ENCODE measurements at places on chromosomes 3 and 15.

DNA sequence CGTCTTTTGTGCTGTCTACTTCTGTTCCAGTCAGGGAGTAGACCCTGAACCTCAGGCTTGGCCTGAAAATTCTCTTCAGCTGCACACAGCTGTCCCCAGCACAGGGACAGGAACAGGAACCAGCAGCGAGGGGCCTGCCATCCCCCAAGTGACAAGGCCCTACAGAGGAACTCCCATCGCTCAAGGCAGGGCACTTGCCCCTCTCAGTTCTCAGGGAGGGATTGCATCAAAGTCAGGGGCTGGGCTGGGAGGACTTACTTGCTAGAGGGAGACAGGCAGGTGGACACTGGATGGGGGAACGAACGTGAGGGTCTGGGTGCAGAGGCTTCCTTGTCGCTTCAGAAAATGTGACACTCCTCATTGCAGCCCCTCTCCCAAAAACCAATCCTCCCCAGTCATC lies 163.6 kb downstream of the CHSY1 start:
- DNase-seq = no peak

- no peak for DNase-seq
Observed at GRCh38 chr3:12964711-12965612, 108.3 kb downstream of the IQSEC1 start.

GRCh38 chr3:11379824-11380701 lies 107.9 kb downstream of the ATG7 start:
- DNase-seq = no peak

DNA sequence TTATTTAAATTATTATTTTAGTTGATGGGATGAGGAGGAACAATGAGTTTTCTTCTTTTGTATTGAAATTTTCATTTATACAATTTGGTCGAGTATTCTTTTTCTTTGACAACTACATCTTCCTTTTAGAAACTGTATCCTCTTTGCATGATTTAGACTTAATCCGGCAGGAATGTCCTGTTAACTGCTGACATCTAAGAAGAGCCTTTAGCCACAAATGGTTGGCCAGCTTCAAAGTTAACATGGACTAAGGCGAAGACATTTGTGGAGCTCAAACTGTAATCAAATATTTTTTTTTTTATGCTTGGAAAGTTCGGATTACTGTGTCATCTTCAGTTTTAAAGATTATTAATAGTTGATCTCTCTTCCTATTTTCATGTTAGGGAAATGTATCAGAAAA lies 43.2 kb downstream of the RIOX2 start:
- no peak for DNase-seq

DNA sequence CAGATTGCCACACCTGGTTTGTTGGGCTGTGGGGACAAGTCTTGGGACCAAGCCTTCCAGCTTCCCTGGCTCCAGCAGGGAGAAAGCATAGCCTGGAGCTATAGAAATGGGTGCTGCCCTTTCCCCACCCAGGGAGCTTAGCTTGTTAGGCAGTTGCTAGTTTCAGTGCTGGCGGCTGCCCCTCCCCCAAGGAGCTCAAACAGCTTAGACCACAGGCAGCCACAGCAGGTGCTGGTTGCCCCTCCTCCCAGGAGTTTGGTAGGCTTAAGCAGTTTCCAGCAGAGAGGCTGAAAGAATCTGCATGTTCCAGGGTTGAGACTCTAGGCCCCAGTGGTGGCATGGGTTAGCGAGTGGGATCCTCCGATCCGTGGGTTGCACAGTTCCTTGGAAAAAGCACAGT lies 889.7 kb downstream of the IGSF11 start:
- DNase-seq = no peak

DNA sequence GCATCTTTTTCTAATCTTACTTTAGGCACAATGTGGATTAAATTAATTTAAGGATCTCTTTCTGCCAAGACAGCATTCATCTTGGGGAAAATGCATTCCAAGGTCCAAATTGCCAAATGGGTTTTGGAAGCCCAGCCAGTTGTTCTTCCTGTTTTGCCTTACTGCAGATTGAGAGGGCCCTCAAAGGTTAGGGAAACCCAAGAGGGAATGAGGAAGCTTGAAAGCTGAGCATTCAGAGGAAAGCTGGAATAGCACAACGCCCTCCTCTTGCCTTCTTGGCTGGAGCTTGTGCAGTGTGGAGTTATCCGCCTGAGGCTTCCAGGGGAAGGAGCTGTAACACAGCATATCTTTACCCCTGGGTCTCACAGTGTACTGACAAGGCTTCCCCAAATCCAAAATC lies 18.2 kb upstream of the SACM1L start:
- DNase-seq = no peak

DNA sequence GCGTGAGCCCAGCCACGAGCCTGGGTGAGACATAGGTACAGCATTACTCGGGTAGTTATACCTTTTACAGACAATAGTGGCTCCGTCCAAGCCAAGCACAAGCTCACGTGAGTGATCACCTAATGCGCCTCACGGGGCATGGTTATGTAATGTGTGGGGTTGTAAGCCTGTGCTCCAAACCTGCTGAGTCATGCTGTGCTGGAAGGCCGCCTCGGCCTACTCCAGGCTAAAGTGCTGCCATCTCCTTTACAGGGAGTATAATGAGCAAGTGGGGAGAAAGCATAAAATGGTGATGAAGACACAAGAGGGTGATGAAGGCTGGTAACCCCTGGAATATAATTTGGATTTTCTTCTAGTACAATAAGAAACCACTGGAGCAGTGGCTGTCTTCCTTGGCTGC lies 175.8 kb upstream of the STT3B start:
- DNase-seq = no peak

GRCh38 chr3:124256599-124256998 lies 264.7 kb upstream of the ROPN1 start:
- no peak for DNase-seq

DNA sequence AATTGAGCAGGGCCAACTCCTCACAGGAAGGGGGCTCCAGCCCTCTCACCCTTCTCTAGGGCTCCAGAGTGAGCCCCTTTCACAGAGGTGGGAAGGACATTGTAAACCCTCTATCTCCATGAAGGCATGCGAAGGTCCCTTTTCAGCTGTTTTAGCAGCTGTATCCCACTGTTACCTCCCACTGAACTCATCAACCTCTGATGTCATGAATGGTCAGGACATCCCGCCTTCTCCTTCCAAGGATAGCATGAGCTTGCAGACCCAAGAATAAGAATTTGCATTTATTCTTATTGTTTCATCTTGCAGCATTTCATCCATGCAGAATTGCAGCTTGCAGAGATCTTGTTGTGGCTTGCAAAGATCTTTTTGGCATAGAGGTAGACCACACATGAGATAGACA lies 24.3 kb upstream of the FGD5 start:
- DNase-seq = no peak

DNA sequence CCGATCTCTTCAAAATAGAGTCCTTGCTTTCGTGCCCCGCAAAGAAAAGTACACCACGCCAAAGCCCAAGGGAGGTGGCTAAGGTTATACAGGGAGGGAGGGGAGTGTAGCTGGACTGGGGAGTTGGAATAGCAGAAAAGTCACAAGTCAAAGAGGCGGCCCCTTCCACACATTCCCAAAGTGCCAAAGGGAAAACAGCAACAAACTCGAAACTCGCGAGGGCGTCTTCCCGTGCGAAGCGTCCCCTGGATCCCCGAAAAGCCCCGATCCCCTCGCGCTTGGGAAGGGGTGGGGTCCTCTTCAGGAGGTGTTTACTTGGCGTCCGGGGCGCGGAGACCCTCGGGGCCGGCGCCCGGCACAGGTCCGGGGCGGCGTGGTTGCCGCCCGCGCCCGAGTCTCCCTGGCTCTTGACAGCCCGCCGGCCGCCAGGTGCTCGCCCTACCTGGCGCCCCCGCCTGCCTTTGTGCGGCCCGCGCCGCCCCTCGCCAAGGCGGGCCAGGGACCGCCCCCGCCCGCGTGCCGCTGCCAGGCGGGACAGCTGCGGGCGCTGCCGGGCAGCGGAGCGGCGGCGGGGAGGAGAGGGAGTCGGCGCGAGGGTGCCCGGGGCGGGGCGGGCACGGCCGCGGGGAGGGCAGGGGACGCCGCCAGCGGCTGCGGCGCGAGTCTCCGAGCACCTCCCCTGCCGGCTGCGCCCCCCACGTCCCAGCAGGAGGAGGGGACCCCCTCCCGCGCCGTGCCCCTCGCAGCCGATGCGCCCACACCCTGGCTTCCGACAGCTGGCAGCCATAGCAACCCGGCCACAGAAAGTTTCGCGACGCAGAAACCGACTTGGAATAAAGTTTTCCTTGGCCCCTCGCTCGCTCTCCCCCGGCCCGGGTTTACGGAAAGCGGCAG lies 966 bp downstream of the MYO1E start:
- no peak for DNase-seq

DNA sequence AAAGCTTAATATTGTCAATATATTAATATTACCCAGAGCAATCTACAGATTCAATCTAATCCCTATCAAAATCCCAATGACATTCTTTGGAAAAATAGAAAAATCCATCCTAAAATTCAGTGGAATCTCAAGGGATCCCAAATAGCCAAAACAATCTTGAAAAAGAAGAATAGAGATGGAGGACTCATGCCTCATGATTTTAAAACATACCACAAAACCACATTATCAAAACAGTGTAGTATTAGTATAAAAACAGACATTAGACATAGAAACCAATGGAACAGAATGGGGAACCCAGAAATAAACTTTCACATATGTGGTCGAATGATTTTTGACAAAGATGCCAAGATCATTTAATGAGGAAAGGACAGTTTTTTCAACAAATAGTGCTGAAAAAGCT lies 14.6 kb downstream of the NEK4 start:
- DNase-seq = no peak

DNA sequence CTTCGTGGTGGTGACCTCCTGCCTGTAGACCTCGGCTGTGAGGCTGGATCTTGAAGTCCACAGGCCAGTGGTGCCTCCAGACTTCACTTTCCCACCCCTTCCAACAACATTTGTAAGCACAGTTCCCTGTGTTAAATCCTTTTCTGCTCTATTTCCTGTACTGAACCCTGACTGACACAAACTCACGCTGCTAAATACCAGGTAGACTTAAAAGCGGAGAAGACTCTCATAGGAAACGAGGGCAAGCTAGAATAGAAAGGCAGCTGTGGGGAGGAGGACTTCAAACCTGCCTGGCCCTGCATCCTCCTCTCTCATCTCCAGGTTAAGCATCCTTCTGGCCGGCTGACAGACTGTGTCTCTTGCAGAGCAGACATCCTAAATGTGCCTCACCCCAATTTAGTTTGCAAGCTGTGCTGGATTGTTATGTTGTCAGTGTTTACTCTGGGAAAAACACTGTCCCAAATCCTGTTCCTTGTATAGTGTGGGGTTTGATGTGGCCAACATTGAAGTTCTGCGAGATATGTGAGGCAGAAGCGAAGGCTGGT lies 58.5 kb upstream of the LARS2 start:
- DNase-seq = no peak

DNA sequence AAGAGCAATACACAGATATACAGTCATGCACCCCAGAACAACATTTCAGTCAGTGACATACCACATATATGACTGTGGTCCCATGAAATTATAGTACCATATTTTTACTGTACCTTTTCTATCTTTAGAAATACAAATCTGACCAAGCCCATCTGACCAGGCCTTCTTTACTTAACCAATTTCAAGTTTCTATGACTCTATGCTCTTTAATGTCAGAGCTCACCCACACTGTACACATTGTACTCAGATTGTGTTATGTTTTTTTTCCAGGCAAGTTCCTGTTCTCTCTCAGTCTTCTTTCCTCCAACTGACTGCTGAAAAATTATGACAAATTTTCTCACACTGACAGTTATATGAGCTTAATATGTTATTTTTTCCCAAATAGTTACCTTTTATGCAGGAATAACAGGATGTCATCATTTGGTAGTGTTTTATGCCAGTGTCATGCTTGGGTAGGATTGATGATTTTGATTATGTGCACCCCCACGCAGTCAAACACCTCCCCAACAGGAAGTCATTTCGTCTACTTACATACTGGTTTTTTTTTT lies 8.0 kb upstream of the CBLB start:
- no peak for DNase-seq

- DNase-seq = no peak
Observed at GRCh38 chr3:4643904-4644547, 150.9 kb downstream of the ITPR1 start.

DNA sequence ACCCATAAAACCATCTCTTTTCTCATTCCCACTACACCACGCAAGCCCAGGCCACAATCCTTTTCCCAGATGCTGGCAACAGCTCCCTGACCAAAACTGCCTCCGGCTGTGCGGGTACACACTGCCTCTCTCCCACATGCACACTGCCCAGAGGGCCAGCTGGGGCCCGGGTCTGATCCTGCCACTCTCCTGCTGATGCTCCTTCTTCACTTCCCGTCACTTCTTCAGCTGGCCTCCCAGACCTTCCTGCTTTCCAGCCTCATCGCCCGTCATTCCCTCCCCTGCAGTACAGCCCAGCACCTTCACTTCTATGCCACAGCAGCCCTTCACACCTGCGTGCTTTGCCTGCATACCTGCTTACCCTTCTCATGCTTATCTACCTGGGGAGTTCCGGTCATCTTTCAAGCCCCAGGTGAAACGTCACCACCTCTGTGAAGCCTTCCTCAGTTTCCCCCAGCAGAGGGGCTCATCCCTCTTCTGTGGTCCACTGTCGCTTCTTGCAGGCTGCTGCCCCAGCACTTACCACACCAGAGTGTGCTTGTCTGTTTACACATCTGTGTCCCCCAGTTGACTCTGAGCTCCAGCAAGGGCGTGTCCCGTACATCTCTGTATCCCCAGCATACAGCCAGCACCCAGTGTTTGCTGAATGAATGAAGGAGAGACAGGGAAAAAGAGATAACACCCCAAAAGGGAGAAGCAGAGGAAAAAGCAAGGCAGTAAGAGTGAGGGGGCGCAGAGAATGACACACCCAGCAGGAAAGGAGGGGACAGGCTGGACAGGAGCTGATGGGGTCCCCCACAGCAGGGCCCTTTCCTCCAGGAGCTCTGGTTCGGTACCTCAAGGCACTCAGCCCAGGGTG lies 22.2 kb downstream of the GRAMD2A start:
- no peak for DNase-seq

GRCh38 chr3:134054881-134055280 lies 25.2 kb upstream of the SLCO2A1 start:
- peak; percentile 11 for DNase-seq

DNA sequence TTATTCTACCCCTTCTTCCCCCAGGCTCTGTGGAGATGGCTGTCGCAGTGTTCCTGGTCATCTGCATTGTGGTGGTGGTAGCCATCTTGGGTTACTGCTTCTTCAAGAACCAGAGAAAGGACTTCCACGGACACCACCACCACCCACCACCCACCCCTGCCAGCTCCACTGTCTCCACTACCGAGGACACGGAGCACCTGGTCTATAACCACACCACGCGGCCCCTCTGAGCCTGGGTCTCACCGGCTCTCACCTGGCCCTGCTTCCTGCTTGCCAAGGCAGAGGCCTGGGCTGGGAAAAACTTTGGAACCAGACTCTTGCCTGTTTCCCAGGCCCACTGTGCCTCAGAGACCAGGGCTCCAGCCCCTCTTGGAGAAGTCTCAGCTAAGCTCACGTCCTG lies 12.9 kb downstream of the SPINT1 start:
- no peak for DNase-seq

- no peak for DNase-seq
Observed at GRCh38 chr3:160886421-160886820, 130.4 kb downstream of the PPM1L start.

GRCh38 chr3:140433431-140433830 lies 244.4 kb upstream of the TRIM42 start:
- DNase-seq = no peak
